AG04449 (cell line): ENCODE measurements at places on chromosomes 5 and 9.

GRCh38 chr9:73370053-73370452 is 218.4 kb downstream of the ANXA1 start:
- DNase-seq = no peak

GRCh38 chr5:126579716-126580115 is 15.3 kb downstream of the ALDH7A1 start:
- no peak for DNase-seq

DNA sequence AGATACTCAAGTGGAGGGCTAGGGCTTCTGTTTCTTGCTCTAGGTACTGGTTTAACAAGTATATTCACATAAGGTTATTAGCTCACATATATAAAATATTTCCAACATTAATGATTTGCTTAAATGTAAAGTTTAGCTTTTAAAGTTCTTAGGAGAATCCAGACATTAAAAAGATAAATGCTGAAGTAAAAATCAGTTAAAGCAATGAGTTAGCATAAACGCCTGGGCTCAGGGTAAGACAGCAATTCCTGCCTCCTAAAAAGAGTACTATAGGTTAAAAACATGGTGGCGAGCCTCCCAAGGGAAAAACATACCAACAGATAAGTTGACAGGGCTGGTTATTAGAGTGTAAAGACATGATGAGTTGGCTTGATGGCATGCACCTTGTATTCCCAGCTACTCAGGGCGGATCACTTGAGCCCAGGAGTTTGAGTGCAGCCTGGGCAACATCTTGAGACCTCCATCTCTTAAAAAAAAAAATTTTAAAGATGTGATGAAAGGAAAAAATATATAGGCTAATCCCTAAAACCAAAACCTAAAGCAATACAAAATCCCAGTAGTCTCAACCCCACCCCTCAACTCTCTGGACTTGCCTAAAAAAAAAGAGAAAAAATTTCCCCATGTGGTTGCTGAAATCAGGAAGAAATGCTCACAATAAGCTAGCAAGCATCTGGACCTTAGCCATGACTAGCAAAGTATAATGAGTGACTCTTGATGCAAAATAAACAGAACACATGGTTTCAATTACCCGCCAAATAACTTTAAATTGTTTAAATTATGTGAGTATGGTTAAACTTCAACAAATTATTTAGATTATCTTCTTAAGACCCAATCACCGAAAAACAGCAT is 3.6 kb downstream of the GOLPH3 start:
- DNase-seq = peak; percentile 42

DNA sequence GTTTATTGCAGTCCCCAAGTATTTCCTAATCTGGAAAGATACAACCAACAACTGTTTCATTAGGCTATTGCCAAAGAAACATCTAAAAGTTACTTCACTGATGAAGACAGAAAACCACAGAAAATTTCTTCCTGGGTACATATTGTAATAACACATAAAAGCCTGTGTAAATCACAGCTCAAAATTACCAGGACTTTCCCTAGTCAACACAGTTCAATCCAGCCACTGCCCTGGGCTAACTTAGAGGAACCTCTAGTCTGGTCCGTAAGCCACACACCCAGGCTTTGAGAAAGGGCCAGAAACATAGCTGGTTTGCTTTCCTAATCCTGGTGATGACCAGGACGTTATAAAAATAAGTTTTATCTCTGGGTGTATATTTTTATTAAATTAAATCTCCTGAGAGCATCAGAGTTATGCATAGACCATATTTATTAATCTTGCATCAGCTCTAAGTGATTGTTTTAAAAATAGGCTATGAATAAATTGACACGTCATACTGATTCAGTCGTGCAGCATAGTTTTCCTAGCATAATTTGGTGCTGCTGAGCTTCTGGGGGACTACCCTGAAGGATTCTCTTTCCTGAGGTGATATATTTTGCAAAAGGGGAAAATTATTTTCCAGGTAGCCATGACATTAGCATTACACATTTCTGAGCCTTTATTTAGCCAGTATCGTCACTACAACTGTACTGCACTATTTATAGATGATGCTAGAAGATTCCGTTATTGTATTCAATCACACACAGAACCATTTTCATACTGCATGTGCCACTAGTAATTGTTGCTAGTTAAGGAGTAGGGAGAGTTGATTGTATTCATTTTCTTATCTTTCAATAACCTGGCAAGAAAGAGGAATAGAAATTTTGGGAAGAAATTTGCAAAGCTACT is 12.6 kb upstream of the MUSK start:
- DNase-seq = peak; percentile 37

DNA sequence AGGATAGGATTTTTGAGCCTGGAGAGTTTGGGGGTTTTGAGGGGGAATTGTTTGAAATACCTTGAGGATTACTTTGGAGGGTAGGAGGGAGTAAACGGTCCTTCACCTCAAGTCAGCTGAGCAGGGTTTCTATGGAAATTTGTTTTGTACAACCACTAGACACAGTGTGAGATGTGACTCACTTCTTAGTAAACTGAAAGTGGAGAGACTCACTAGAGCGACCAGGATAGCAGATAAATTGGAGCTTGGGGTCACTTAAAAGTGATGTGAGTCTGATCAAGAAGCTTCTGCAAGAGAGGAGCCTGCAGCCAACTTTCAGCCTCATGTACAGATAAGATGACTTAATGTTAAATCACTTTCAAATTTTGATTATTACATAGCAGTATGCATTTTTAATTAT is 1945.9 kb upstream of the NUDT12 start:
- DNase-seq = no peak

- no peak for DNase-seq
These were observed 926.3 kb downstream of the TLE4 start for GRCh38 chr9:80498001-80498555.

GRCh38 chr9:83715794-83716193 is 8.0 kb upstream of the UBQLN1 start:
- no peak for DNase-seq

- no peak for DNase-seq
These were observed 109.6 kb upstream of the CXCL14 start for GRCh38 chr5:135688385-135688784.

- no peak for DNase-seq
These were observed 21.9 kb downstream of the ARHGEF37 start for GRCh38 chr5:149603210-149603609.

DNA sequence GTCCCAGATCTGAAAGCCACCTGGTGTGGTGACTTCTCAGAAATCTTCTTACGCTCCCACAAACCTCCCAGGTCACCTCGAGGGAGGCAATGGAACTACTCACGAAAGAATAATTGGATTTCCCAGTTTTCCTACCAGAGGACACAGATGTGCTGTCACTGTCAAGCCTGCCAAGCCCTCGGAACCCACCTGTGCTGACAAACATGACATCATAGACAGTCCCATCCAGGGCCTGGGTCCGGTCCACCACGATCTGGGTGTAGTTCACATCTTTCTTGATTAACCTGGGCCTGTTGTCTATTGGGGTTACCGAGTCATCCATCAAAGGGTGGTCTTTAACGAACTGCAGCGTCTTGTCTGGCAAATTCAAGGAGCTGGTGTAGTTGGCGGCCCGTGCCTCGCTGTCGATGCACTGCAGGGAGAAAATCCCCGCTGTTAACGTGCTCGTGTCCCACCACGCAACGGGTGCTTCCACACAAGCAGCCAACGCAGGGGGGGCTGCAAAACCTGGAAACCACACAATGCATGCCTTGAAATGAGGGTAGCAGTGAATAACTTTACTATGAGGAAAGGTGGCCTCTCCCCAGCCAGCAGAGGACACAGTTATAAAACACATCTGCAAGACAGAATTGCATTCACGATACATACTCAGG is 69.0 kb downstream of the SECISBP2 start:
- DNase-seq = no peak

GRCh38 chr5:172266676-172267092 is 16.9 kb downstream of the UBTD2 start:
- no peak for DNase-seq

DNA sequence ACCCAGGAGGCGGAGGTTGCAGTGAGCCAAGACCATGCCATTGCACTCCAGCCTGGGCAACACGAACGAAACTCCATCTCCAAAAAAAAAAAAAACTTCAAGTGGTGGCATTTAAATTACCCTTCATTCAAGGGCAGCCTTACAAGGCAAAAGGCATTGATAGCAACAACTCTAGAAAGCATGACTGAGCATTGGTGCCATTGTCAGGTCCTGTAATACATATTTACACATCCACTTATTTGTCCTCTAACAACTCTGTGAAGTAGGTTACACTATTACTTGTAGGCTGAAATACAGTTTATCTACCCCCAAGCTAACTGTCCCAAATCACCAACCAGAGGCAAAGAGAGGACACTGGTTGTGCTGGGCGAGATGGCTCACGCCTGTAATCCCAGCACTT is 52.7 kb upstream of the LARP1 start:
- no peak for DNase-seq

DNA sequence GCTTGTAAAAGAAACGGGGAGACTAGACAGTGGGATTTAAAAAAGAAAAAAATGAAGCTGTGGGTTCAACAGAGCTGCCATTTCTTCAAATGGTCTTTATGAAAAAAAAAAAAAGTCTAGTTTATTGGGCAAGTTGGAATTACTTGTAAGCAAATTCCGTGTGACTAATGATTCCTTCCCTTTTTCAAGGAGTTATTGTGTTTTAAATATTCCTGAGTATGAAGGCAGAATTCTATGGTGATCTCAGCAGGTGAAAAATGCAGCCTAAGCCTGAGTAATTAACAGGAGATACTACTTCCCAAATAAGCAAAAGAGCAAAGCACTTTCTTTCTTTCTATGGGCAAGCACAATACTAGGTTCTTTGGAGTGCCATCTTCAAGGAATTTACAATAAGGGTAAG is 481.9 kb downstream of the ZNF608 start:
- no peak for DNase-seq
